ENCODE measurements at places on chromosomes 1 and 21. TPM values are rescaled to one million over a fixed set of nuclear protein-coding genes. Genes with fewer than 3 reads are reported as not detected.
A peak's percentile ranks its signal among the peaks of the same experiment; 100 is the strongest.

- no peak for DNase-seq
Measured at GRCh38 chr1:230067871-230068620, 1.0 kb downstream of the GALNT2 start.

DNA sequence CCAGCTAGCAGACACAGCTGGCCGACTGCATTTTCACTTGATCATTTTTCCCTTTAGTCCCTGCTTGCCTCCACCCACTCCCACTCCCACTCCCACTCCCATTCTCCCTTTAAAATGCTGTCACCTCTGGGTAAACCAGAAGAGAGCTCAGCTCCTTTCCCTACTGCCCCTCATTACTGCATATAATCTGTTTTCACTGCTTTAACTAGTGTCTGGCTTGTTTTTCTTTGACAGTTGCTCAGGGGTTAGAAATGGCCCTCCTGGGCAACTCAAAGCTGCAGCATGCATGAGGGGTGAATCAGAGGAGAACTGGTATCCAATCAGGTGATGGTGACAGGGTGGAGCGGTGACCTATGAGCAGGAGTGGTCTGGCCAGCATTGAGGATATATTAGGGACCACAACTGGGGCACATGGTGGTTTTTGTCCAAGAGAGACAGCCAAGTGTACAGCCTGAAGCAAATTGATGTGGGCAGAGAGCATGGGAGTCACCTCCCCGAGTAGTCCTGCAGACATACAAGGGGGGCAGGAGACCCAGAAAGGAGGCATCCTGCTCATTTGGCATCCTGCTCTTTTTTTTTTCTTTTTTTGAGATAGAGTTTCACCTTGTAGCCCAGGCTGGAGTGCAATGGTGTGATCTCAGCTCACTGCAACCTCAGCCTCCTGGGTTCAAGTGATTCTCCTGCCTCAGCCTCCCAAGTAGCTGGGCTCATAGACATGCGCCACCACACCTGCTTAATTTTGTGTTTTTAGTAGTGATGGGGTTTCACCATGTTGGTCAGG lies 42.6 kb upstream of the SRSF10 start:
- DNase-seq = no peak

DNA sequence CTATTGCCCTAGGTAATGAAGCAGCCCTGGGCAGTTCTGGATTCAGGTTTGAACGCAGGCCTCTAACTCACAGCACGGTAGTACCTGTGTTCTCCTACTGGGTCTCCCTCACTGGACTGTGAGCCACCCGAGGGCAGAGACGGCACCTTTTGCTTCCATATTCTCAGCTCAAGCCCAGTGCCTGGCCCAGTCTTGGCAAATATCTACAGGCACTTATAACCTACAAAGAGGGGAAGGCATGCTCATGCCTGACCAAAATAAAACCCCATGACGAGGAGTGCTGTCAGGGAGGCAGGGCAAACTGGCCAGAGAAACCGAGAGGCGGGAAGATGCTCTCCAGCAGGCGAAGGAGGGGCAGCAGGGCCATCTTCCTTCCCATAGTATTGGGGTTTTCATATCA lies 91.1 kb downstream of the DDX20 start:
- DNase-seq = no peak

GRCh38 chr1:198929111-198929604 lies 290.3 kb downstream of the PTPRC start:
- DNase-seq = no peak

DNA sequence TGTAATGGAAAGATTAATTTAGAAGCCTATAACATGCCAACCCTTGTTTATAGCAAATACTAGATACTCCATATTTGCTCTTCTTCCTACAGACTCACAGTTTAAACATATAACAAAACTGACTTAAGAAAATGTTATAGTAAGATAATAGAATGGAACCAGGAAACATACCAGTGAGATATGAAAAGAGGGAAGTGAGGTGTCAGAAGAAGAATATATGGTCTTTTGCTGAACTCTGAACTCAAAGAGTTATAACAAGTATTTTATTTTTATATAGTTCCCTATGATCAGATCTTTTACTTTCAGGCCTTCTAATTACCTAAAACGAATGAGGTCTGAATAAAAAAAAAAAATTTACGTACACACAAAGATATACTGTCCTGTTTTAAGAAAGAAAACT lies 20.9 kb downstream of the TMED5 start:
- no peak for DNase-seq

- no peak for DNase-seq
Measured at GRCh38 chr1:15525050-15526020, 1.3 kb upstream of the DNAJC16 start.

GRCh38 chr1:88061492-88062177 lies 622.4 kb upstream of the PKN2 start:
- DNase-seq = peak; percentile 53

DNA sequence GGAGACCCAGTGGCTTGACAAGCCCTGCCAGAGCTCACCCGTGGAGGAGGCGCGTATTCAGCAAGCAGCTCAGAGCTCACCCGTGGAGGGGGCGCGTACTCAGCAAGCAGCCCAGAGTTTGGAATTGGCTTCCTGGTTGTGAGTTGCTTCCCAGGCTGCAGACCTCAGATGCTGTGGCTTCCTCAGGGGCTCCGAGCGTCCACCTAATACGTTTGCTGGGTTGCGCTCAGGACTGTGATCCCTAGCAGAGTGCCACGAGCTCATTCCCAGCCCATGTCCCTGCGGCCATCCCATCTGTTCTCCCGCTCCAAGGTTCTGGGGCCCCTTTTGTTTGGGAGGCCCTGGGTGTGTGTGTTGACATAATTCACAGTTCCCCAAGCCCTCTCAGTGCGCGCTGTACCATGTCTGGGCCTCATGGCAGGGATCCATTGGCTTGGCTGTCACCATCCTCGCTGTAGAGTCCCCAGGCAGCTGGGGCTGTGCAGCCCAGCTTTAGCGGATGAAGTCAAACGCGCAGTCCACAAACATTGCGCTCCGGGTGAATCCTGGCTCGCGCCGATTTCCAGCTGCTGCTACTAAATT lies 3.6 kb downstream of the AJAP1 start:
- DNase-seq = no peak

- no peak for DNase-seq
Measured at GRCh38 chr21:26469789-26470188, 103.3 kb downstream of the CYYR1 start.

- DNase-seq = no peak
Measured at GRCh38 chr1:23817633-23818032, 7.6 kb downstream of the HMGCL start.

DNA sequence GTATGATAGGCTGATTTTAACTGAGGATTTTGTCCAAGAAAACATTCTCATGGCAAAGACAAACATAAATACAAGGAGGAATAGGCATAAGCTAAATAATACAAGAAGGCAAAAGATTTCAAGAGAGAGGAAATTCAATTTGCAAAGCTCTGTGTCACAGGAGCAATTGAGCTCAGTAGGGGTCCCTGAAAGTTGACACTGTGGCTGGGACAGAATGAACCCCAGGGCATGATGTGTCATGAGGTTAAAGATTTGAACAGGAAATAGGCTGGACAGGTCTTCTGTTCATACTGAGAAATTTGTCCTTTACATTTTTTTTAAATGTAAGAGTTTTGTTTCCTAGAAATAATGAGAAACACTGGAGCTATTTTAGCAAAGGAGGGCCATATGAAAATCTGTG lies 555.4 kb upstream of the NEGR1 start:
- DNase-seq = no peak

DNA sequence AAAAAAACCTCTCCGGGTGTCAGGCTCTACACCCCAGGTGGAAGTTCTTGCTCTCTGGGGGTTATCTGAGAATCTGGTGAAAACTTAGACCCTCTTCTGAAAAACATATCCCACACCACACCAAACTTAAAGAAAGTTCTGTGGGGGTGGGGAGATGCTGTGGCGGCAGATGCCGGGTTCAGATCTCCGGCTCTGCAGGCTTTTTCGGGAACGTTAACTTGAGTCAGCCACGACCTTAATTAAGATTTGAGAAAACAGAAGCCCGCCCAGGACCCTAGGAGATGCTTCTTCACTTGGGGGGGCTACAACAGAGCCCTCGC lies 2.3 kb downstream of the RCC2 start:
- no peak for DNase-seq

- no peak for DNase-seq
Measured at GRCh38 chr1:175402336-175402735, 209.8 kb upstream of the KIAA0040 start.

- no peak for DNase-seq
Measured at GRCh38 chr1:245917403-245917802, 589.7 kb downstream of the SMYD3 start.

DNA sequence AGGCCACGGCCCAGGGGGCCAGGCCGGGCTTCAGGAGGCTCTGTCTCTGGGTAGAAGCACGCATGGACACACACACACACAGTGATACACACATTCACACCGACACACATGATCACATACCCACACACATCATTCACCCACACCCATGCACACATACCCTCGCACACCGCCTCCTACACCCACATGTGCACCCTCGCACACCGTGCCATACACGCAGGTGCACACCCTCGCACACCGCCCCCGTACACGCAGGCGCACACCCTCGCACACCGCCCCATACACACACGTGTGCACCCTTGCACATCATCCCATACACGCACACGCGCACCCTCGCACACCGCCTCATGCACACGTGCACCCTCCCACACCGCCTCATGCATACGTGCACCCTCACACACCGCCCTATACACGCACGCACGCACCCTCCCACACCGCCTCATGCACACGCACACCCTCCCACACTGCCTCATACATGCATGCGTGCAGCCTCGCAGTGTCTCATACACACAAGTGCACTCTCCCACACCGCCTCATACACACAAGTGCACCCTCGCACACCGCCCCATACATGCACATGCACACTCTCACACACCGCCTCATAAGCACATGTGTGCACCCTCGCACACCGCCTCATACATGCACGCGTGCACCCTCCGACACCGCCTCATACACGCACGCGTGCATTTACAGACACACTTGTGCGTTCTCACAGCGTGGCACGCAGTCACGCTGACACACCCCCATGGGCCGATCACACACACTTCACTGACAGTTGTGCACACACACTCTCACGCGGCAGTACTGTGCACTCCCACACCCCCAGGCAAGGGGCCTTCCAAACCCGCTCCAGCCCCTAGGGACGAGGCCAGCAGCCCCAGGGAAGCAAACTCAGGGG lies 128.1 kb downstream of the SIK1 start:
- no peak for DNase-seq

DNA sequence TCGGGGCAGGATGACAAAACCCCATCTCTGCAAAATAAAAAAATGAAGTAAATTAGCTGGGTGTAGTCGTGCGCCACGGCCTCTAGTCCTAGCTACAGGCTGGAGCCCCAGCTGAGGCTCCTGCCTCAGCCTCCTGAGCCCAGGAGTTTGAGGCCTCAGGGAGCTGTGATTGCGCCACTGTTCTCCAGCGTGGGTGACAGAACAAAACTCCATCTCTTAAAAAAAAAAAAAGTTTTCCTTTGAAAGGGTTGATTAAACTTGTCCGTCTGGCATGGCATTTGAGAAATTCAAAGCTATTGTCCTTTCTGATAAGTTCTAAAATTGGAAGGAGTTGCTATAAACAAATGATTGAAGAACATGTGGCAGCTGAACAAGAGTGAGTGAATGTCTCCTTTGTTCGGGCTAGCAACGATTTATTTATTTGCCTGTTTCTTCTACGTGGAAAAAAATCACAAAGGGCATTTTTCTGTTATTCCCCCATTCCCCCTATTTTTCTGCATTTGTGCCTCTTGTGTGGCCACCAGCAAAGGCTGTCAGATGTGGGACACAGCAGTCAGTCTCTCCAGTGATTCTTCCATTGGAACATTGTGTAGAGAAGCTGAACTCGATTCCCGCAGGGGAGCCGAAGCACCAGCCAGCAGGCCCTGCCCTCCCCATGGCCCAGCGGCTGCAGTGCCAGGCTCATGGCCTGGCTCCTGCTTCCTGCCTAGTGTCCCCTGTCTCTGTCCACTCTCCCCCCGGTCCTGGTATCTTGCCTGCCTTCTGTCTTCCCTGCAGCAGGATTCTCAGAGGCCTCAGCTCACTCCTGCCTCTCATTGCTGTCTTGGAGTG lies 21.5 kb upstream of the PWP2 start:
- DNase-seq = no peak

- DNase-seq = no peak
Measured at GRCh38 chr1:28534671-28535070, 18.2 kb upstream of the TRNAU1AP start.

GRCh38 chr1:157961805-157962762 lies 31.4 kb upstream of the KIRREL1 start:
- no peak for DNase-seq

DNA sequence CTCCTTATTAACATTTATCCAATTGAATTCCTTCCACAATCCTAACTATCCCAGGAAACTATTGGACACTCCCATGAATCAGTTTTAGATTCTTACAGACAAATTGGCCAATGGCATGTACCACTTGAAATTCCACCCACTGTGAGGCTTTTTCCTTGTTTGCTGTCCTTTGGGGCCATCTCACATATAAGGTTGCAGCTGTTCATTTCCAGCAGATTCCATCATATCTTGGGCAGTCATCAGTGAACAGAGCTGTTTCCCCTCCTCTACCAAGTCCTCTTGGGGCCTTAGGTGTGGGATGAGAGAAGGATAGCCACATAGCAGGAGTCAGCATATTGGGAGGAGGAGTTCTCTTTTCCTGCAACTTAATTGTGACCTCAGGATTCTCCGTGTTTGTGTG lies 109.1 kb downstream of the HHAT start:
- DNase-seq = no peak

- DNase-seq = no peak
Measured at GRCh38 chr1:183652547-183653461, at the start of gene APOBEC4. Gene APOBEC4 (minus strand): TSS chr1:183653316. CDS start chr1:183648781, 4,535 bp downstream.

DNA sequence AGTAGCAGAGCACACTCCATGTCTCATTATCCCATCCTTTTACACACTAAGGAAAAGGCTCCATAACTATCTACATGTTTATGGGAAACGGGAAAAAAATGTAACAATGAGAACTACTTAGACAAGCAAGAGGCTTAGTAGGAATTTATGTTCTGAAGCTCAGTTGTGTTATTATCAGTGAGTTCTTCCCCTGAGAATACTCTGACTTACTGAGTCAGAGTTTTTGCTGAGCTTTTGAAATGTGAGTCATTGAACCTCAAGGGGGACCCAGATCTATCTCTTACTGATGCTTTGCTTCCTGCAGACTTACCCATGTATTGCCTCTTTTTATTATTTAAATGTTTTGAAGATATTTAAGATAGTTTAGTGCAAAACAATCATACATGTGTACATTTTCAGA lies 20.1 kb downstream of the CFHR5 start:
- no peak for DNase-seq

Gene PTPRC
- 5.4 TPM for polyA plus RNA-seq

Gene VAV3
- polyA plus RNA-seq = 118 TPM

Gene ZBTB8B
- 1.2 TPM for polyA plus RNA-seq

Gene PARK7
- polyA plus RNA-seq = 330 TPM

Gene RPF1
- polyA plus RNA-seq = 53.0 TPM

Gene CD34
- 95.1 TPM for polyA plus RNA-seq

Gene TMCC2
- polyA plus RNA-seq = 7.2 TPM

Gene PAQR7
- polyA plus RNA-seq = 38.4 TPM
